ENCODE measurements at places on chromosomes 5 and 9. TPM values are rescaled to one million over a fixed set of nuclear protein-coding genes. Genes with fewer than 3 reads are reported as not detected.

Gene GRXCR2
- total RNA-seq: not detected

DNA sequence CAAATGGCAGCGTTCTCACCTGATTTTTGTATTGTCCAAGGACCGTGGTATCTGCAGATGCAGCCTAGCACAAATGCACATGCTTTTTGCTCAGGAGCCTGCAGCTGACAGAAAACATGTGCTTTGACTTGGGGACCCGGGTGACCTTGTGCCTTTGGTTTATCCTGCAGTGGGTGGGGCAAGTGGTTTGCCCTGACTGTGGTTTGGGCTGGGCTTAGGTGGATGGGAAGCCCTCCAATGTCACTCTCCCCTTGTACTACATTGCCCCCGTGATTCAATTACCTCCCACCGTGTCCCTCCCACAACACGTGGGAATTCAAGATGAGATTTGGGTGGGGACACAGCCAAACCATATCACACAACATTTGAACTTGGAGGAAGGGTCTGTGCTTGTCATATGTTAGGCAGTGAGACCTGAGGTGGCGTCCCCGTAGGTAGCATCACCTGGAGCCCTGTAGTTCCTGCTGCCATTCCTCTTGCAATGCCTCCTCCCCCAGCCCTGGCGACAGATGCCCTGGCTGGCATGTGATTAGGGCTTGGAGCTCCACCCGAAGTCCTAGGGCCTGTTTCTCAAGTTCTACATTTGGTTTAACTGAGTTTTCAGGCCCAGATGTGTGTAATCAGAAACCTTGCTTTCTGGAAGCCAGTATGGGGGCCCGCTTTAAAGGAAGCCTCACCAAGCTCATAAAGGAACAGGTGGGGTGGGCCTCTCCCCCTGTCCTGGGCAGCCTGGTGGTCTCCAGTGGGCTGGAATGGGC lies 2.1 kb downstream of the ANKRD33B start:
- H3K27me3 ChIP-seq: no peaks in the 10 kb centered on the region
- H3K27ac ChIP-seq: no peak overlapping the region
- no peaks in the 10 kb centered on the region for H3K36me3 ChIP-seq

DNA sequence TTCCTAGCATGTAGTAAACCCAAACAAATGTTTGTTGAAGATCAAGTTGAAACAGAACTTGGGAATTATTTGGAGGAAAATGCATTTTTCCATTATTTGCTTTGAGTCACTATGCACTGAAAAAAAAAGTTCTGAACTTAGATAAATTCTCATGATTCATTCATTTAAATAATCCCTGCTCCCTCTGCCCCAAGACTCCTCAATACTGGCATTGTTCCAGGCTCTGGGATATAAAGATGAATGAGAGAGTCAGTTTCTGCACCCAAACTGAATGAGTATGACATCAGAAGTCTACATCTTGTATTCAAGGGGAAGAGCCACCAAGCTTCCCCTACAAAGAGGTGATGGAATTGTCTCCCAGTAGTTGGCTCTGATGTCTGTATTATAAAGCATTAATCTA lies 123.9 kb downstream of the SEC61B start:
- H3K27me3 ChIP-seq: no peaks in the 10 kb centered on the region
- no peaks in the 10 kb centered on the region for H3K36me3 ChIP-seq
- H3K4me3 ChIP-seq: no peak overlapping the region
- H3K4me1 ChIP-seq: no peaks in the 10 kb centered on the region
- no peak overlapping the region for H3K27ac ChIP-seq

GRCh38 chr5:33238826-33239695 lies 201.7 kb upstream of the TARS1 start:
- H3K27me3 ChIP-seq: no peaks in the 10 kb centered on the region
- H3K4me1 ChIP-seq: no peaks in the 10 kb centered on the region
- H3K36me3 ChIP-seq: no peaks in the 10 kb centered on the region
- no peak overlapping the region for H3K27ac ChIP-seq
- no peak for DNase-seq

DNA sequence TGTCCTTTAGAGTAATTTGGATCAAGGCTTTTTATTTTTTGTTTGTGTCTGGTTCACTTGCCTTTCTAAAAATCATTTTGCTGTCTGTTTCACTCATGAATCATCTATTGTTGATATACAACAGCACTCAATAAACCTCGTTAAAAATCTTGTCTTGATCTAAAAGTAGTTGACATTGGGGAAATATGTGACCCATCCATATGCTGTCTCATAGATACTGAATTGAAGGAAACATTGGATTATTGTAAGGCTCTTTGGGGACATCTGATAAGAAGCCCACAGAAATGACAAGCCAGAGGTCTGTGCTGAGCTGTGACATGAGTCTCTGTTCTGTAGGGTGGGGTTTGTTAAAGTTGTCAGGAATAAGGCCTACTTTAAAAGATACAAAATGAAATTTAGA lies 208.0 kb downstream of the PDZD2 start:
- no peaks in the 10 kb centered on the region for H3K4me1 ChIP-seq
- no peak overlapping the region for H3K4me3 ChIP-seq
- no peaks in the 10 kb centered on the region for H3K36me3 ChIP-seq
- DNase-seq: no peak
- H3K27me3 ChIP-seq: no peaks in the 10 kb centered on the region

GRCh38 chr5:83204651-83205050 lies 127.3 kb downstream of the XRCC4 start:
- no peak overlapping the region for H3K27ac ChIP-seq
- no peaks in the 10 kb centered on the region for H3K4me1 ChIP-seq
- DNase-seq: no peak
- no peaks in the 10 kb centered on the region for H3K27me3 ChIP-seq
- H3K4me3 ChIP-seq: no peak overlapping the region

GRCh38 chr5:5460311-5460710 lies 37.8 kb downstream of the ICE1 start:
- DNase-seq: no peak
- H3K27me3 ChIP-seq: no peaks in the 10 kb centered on the region
- H3K27ac ChIP-seq: no peak overlapping the region
- no peaks in the 10 kb centered on the region for H3K4me1 ChIP-seq
- H3K36me3 ChIP-seq: peaks cover 65% of the 10 kb centered on the region

- no peak overlapping the region for H3K4me3 ChIP-seq
- no peaks in the 10 kb centered on the region for H3K4me1 ChIP-seq
- H3K36me3 ChIP-seq: peaks cover 34% of the 10 kb centered on the region
- no peak for DNase-seq
Observed at GRCh38 chr5:6746244-6746643, 33.0 kb downstream of the TENT4A start.

GRCh38 chr5:167389537-167389936 lies 901.9 kb upstream of the WWC1 start:
- no peaks in the 10 kb centered on the region for H3K27me3 ChIP-seq
- no peaks in the 10 kb centered on the region for H3K4me1 ChIP-seq
- H3K36me3 ChIP-seq: no peaks in the 10 kb centered on the region
- H3K4me3 ChIP-seq: no peak overlapping the region

DNA sequence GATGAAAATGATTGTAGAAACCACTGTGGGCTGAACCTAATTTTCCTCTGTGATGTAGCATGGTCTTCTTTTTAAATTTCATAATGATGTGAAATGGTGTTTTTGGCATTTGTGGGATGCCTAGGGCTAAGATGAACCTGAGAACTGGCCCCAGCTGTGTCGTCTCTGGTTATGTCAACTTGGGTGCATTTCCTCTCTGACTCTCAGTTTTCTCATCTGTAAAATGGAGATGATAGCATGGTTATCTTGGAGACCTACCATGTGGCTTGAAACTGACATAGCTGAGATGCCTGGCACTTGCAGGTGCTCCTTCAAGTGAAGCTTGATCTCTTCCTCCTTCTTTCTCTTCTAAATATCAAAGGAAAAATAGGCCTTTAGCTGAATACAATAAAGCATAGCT lies 77.8 kb downstream of the BOD1 start:
- H3K4me1 ChIP-seq: no peaks in the 10 kb centered on the region
- no peak overlapping the region for H3K27ac ChIP-seq
- H3K36me3 ChIP-seq: no peaks in the 10 kb centered on the region
- H3K4me3 ChIP-seq: no peak overlapping the region
- H3K27me3 ChIP-seq: no peaks in the 10 kb centered on the region
- DNase-seq: no peak

DNA sequence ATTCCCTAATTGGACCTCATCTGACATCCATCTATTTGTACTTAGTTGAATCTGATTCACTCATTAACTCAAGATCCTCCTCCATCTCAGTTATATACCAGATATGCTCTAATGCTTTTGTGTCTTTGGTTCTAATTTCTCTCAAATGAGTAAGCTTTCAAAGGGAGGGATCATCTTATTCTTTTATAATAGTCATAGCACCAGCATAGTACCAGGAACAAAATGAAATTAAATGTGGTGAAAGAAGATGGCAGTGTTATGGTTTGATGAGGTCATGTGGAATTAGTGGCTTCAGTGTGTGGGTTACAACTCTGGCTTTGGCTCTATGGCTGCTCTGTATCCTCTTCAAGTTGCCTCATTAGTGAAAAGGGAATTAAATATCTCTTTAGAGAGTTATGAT lies 32.5 kb upstream of the ZNF366 start:
- DNase-seq: no peak
- no peaks in the 10 kb centered on the region for H3K27me3 ChIP-seq
- H3K4me1 ChIP-seq: no peaks in the 10 kb centered on the region
- no peak overlapping the region for H3K27ac ChIP-seq
